ENCODE measurements at places on chromosomes 11 and 22. TPM values are rescaled to one million over a fixed set of nuclear protein-coding genes. Genes with fewer than 3 reads are reported as not detected.

GRCh38 chr11:59283825-59284772 lies 71.4 kb upstream of the MPEG1 start:
- no peaks in the 10 kb centered on the region for H3K27me3 ChIP-seq
- H3K27ac ChIP-seq, result no peak overlapping the region
- H3K36me3 ChIP-seq, result no peaks in the 10 kb centered on the region
- no peaks in the 10 kb centered on the region for H3K4me1 ChIP-seq
- no peak overlapping the region for H3K4me3 ChIP-seq

GRCh38 chr11:62395885-62396551 lies 22.8 kb upstream of the SCGB1A1 start:
- no peak overlapping the region for H3K4me3 ChIP-seq
- H3K36me3 ChIP-seq, result no peaks in the 10 kb centered on the region
- DNase-seq, result no peak
- peaks cover 21% of the 10 kb centered on the region for H3K4me1 ChIP-seq
- H3K27ac ChIP-seq, result no peak overlapping the region
- no peaks in the 10 kb centered on the region for H3K27me3 ChIP-seq

- peak; percentile 18 for DNase-seq
- no peak overlapping the region for H3K4me3 ChIP-seq
- no peaks in the 10 kb centered on the region for H3K27me3 ChIP-seq
- H3K4me1 ChIP-seq, result no peaks in the 10 kb centered on the region
- no peak overlapping the region for H3K27ac ChIP-seq
These were observed 157.7 kb upstream of the TMEM45B start for GRCh38 chr11:129657866-129658525.

- no peak overlapping the region for H3K4me3 ChIP-seq
- H3K27ac ChIP-seq, result no peak overlapping the region
- DNase-seq, result no peak
- peaks cover 3% of the 10 kb centered on the region for H3K4me1 ChIP-seq
- H3K27me3 ChIP-seq, result no peaks in the 10 kb centered on the region
These were observed 80.2 kb downstream of the SGSM3 start for GRCh38 chr22:40450616-40451015.

Gene SLC22A12
- total RNA-seq, result not detected

- H3K4me1 ChIP-seq, result peaks cover 11% of the 10 kb centered on the region
- no peak overlapping the region for H3K27ac ChIP-seq
- no peak overlapping the region for H3K4me3 ChIP-seq
- DNase-seq, result no peak
- no peaks in the 10 kb centered on the region for H3K27me3 ChIP-seq
These were observed 80.1 kb downstream of the SVIP start for GRCh38 chr11:22749536-22749935.

DNA sequence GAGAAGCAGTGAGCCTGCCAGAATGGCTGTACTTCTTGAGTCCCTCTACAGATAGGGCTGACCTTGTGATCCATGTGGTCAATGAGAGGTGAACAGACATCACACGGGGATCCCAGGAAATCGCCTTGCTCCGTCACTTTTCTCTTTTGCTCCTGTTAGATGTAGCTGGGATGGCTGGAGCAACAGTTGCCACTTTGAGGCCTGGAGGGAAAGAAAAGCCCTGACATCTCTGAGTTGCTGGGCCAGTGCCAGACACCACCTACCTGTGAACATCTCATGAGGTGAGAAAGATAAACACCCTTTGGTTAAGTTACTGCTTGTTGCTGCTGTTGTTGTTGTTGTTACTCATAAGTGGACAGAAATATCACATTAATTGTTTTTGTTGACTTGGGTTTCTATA lies 840.3 kb downstream of the TBC1D22A start:
- no peak overlapping the region for H3K4me3 ChIP-seq
- no peak overlapping the region for H3K27ac ChIP-seq
- DNase-seq, result no peak
- H3K36me3 ChIP-seq, result no peaks in the 10 kb centered on the region
- no peaks in the 10 kb centered on the region for H3K4me1 ChIP-seq
- H3K27me3 ChIP-seq, result no peaks in the 10 kb centered on the region

Gene LRP4
- total RNA-seq, result 6.6 TPM

DNA sequence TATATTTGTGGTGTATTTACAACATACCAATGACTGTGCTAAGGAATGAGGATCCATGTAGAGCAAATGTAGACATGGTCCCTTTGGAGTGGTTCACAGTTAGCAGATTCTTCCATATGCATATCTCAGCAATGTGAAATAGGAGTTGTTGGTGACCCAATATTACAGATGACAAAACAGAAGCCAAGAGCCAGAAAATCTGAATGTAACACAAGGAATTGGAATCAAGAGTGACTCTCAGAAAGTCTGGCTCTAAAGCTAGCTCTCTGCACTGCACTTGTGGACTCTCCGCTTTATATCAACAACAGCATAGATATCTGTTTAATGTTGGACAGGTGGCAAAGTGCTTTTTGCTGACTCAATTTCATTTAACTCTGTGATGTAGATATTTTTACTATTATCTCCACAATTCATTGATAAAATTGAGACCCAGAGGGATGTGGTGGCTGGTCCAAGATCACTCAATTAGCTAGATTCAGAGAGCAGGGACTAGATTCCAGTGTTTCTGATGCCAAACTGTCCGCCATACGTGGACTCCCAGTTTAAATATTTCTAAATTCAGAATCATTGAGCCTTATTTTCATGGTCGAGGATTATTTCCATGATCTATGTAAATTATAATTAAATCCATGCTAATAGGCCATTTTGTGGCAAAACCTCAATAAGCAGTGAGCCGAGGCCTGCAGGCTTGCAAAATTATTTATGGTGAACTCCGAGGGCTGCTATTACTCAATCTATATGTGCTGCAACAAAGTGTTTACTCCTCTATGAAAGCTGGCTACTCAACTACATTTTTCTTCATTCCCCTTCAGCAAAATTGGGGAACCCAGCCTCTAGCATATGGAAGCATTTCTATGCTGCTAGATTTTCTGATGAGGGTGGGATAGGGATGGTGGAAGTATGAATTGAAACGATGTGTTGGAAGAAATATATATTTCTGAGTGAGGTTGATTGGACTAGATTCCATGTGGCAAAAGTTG lies 21.1 kb upstream of the TENM4 start:
- DNase-seq, result no peak
- H3K36me3 ChIP-seq, result no peaks in the 10 kb centered on the region

DNA sequence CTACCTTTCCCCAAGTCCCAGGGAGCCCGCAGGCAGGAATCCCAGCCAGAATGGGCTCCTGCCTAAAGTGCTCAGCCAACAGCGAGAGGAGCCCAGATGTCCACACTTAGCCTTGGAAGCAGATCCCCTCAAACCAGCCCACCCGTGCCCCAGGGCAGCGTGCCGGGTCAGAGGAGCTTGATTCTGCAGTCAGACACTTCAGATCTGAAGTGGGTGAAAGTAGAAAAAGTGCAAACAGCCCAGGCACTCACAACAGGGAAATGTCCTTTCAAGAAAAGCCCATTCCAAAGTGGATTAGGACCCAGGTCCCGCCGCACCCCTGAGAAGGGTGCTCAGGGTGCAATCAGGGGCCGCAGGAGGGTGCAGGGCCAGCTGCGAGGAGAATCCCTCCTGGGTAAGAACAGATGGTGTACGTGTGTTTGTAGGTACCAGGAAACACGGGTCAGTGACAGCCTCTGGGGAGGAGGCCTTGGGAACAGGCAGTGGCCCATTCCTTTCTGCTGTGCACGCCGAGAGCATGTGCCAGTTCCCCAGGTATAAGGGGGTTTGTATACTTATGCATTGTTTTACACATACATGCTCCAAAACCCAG lies 17.7 kb downstream of the ELFN2 start:
- DNase-seq, result no peak
- peaks cover 17% of the 10 kb centered on the region for H3K27me3 ChIP-seq
- H3K36me3 ChIP-seq, result no peaks in the 10 kb centered on the region
- H3K4me1 ChIP-seq, result no peaks in the 10 kb centered on the region
- H3K27ac ChIP-seq, result no peak overlapping the region

DNA sequence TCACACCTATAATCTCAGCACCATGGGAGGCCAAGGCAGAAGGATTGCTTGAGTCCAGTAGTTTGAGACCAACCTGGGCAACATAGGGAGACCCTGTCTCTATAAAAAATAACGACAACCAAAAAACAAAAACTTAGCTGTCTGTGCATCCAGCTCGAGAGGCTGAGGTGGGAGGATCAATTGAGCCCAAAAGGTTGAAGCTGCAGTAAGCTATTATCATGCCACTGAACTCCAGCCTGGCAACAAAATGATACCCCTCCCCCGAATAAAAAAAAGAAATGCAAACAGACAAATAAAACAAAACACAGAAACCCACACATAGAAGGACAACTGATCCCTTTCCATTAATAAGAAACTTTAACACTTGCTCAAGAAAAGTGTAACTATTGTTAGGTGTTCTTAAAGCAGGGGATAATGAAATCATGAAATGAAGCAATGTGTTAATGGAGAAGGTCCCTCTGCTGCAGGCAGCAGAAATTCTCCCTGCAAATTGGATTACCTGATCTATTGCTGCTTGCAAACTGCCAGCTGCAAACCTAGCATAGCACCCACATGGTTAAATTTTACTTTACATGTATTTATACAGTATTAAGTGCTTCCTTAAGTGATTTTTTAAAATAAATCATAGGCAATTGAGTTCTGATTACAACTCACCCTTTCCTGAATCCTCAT lies 226.3 kb downstream of the SBF2 start:
- H3K4me3 ChIP-seq, result no peak overlapping the region
- no peaks in the 10 kb centered on the region for H3K27me3 ChIP-seq
- no peak for DNase-seq
- no peaks in the 10 kb centered on the region for H3K4me1 ChIP-seq
- no peak overlapping the region for H3K27ac ChIP-seq

DNA sequence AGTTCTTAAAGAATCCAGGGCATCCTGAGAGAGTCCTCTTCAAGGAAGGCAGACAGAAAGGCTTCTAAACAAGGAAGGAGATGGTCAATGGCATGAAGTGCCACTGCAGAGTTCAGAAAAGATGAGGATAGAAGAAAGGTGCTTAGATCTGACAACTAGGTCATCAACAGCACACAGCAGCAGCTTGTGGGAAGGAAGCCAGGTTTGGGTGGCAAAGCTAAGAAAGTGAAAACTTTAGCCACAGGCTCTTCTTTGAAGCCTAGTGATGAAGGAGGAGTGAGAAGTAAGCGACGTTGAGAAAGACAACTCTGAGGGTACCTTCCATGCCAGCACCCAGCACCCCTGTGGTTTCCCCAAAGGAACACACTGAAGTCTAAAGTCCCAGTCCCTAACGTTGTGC lies 92.0 kb downstream of the LARGE1 start:
- no peak for DNase-seq
- H3K4me3 ChIP-seq, result no peak overlapping the region
- no peaks in the 10 kb centered on the region for H3K4me1 ChIP-seq
- H3K36me3 ChIP-seq, result no peaks in the 10 kb centered on the region
- H3K27ac ChIP-seq, result no peak overlapping the region

DNA sequence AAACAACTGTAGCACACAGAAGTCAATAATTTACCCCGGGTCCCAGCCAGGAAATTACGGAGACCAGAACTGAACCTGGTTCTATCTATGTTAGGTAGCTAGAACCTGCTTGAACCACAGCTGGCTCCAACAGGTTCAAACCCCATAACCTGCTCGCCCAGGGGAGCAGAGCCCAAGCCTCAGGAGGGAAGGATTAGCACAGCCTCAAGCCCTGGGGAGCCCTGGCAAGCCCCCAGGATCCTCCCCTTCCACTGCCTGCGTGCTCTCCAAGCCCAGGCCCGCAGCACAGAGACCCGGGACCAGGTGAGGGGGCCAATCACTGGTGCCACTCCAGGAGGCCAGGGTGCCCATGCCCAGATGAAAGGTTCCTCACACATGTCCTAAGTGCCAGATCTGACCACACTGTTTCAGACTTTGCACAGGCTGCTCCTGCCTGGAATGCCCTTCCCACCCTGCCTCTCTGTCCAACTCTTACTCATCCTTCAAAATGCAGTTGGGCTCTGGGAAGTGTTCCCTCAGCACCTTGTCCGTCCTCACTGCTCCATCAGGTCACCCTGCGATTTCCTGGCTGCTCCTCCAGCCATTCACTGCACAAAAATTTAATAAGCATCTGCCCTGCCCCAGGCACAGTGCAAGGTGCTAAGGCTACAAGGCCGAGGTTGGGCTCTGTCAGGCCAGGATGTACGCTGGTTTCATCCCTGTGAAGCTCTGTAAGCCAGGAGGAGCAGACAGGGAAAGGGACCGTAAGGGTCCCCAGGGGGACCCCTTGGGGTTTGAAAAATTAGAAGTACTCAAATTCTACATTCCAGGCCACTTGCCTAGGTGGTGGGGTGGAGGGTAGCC lies 32.2 kb downstream of the ARRB1 start:
- no peak overlapping the region for H3K4me3 ChIP-seq
- H3K27me3 ChIP-seq, result no peaks in the 10 kb centered on the region
- no peak for DNase-seq
- H3K4me1 ChIP-seq, result peaks cover 2% of the 10 kb centered on the region

Gene MAPK11
- total RNA-seq, result 3.2 TPM

Gene CRYAB
- total RNA-seq, result 4.1 TPM

Gene KDM4D
- total RNA-seq, result 1.9 TPM

Gene SHISAL1
- total RNA-seq, result not detected

Gene PCNX3
- 27.1 TPM for total RNA-seq

Gene CD44
- total RNA-seq, result 0.04 TPM

All from SJCRH30 (cell line).